Stimulated activated CD8-positive, alpha-beta memory T cell treated with anti-CD3 and anti-CD28 coated beads, Interleukin-4, amount 100 ng/mL, for 1 hour (primary cell): ENCODE measurements at places on chromosomes 6 and 20.
A peak's percentile ranks its signal among the peaks of the same experiment; 100 is the strongest.

- DNase-seq, result no peak
Measured at GRCh38 chr6:28944412-28944865, 20.7 kb upstream of the TRIM27 start.

GRCh38 chr6:159360306-159360705, 191.1 kb downstream of the FNDC1 start:
- DNase-seq, result no peak

DNA sequence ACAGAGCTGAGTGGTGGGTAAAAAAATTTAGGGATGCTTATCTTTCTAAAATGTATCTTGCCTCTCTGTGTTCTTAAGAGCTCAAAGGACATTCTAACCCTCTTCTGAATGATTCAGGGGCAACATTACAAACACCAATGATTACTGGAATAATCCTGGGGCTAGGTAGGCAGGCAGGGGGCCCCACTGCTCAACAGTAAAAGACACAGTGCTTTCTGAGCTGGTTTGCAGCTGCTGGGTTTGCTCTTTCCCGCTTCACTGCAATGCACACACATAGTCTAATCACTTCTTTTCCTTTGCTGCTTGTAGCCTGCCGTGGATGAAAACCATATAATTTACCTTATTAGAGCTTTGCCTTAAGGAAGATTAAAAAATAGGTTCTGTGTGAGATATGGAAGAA, 23.9 kb downstream of the CLDN20 start:
- DNase-seq, result no peak

- no peak for DNase-seq
Measured at GRCh38 chr6:106961801-106962200, 12.7 kb downstream of the CD24 start.

DNA sequence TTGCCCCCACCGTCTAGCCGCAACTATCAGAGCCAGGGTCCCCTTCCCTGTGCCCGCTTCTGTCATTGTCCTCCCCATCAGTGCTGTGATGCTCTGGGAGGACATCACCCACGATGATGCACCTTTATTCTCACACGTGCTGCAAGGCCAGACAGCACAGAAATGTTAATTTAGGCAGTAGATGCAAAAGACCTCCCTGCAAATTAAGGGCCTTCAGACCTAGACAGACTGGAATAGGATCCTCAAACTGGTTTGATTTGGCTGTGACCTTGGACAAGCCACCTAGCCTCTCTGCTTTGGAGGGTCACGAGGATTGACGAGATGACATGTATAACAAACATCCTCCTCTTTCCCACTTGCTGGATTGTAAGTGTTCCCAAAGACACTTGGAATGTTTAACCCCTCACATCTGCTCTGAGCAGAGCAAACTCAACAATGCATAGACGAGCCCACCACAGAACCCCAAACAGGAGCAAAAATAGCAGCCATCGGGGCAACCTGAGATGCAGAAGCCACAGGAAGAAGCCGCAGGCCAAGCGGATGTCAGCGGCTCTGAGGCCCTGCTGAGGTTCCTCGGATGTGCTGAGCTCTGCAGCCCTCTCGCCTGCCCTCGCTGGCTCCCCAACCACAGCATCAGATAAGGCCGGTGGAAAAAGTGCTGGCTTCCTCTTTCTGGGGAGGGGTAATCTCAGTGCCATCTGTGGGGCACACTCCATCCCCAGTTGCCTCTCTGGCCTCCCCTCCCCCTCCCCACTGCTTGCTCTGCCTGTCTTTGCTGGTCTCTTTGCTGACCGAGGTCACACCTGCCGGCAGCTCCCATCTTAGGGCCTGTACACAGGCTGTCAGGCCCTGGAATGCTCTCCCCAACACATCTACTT, 35.3 kb downstream of the TOX2 start:
- peak; percentile 31 for DNase-seq

- DNase-seq, result no peak
Measured at GRCh38 chr6:12049165-12049564, 37.1 kb downstream of the HIVEP1 start.

DNA sequence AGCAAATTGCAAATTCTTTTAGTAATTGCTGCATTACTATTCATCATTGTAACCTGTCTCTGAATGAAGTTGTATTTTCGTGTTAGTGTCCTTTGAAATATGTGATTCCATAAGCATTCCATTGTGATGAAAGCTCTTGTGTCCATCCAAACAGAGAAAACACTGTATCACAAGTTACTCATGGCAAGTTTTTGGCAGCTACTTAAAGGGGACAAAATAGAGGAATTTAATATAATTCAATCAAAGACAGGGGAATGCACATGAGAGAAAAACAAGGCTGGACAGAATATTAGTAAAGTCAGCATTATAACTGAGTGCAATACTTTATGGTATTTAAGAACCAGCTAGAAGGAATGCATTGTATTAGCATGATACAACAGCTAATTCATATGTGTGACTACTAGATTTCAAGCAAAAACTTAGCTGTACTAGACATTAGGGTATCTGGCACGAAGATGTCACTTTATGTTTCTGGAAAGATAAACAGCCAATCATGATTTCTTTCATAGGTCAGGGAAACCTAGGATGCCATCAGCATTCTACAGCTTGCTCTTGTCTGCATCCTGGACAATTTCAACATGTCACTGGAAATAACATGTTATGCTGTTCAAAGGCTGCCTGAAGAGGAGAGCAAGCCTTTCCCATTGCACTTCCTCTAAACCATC, 270.6 kb upstream of the MARCKS start:
- no peak for DNase-seq

- DNase-seq, result no peak
Measured at GRCh38 chr20:33165416-33166055, 2.4 kb upstream of the BPIFA2 start.

GRCh38 chr20:3312940-3313682, 74.1 kb upstream of the SLC4A11 start:
- no peak for DNase-seq

DNA sequence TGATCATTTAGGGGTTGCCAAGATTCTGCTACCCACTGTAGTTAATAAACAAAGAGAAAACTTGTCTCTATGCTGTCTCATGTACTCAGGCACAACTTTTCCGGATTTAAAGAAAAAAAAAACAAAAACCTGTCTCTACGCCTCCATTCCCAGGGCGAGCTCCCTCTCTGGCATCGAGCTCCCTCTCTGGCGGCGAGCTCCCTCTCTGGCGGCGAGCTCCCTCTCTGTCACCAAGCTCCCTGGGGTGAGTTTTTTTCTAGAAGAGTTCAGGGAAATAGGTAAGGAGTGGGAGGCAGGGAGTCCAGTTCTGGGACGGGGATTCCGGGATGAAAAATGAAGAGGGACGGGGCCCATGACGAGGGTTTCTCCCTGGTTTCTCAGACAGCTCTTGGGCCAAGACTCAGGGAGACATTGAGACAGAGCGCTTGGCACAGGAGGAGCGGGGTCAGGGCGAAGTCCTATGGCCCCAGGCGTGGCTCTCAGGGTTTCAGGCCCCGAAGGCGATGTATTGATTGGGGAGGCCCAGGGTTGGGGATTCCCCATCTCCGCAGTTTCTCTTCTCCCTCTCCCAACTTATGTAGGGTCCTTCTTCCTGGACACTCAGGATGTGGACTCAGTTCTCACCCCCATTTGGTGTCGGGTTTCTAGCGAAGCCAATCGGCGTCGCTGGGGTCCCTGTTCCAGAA, 16.5 kb upstream of the HLA-A start:
- DNase-seq, result no peak

- no peak for DNase-seq
Measured at GRCh38 chr20:939606-940005, 23.5 kb upstream of the ANGPT4 start.

GRCh38 chr20:43450841-43451799, 6.6 kb upstream of the SRSF6 start:
- DNase-seq, result no peak

GRCh38 chr6:89559487-89559886, 79.1 kb downstream of the LYRM2 start:
- no peak for DNase-seq

DNA sequence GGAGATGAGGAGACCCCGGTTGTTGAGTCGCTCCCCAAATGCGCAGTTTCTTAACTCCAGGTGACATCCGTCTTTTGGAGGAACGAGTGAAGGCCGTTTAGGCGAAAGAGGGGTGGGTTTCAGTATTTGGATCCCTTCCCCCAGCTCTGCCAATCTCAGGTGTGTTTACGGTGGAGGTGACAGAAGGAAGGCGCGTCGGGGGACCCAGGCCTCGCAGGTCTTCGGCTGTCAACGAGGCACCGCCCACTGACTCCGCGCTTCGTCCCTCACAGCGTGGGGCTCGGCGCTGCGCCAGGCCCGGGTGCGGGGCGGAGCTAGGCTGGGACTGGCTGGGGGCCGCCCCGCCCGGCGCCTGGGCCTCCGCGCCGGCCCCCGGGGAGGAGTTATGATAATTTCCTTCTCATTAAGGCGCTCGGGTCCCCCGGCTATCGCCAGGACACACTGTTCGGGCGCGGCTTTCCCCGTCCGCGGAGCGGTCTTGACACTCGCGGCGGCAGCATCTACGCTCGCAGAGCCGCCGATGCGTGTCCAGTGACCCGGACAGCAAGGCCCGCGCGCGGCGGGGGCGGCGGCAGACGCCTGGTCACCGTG, at the start of gene TFAP2C:
Gene TFAP2C (plus strand): TSS at position 434 of the 591 bp plus-strand sequence. CDS start 239 bp downstream, outside the sequence.
- DNase-seq, result no peak

DNA sequence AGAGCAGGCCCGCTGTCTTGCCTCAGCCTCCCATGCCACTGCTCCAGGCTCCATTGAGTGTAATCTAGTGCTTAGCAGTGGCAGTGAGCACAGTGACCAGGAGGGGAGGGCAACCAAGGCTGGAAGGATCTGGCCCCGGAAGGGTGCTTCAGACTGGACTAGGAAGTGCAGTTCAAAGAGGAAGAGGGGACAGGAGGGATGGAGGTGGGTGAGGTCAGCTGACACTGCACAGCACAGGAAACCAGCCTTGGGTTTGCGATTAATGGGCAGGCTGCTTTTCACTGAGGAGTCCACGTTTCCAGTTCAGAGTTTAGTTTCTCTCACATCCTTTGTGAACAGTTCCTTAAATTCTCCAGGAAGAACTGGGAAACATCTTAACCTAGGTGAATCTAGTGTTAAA, 46.9 kb downstream of the CDS2 start:
- no peak for DNase-seq

GRCh38 chr20:32984196-32984595, 20.0 kb downstream of the SUN5 start:
- no peak for DNase-seq

GRCh38 chr6:110327391-110327790, 30.8 kb downstream of the METTL24 start:
- DNase-seq, result no peak

- DNase-seq, result no peak
Measured at GRCh38 chr6:4870821-4871494, 94.8 kb downstream of the CDYL start.

DNA sequence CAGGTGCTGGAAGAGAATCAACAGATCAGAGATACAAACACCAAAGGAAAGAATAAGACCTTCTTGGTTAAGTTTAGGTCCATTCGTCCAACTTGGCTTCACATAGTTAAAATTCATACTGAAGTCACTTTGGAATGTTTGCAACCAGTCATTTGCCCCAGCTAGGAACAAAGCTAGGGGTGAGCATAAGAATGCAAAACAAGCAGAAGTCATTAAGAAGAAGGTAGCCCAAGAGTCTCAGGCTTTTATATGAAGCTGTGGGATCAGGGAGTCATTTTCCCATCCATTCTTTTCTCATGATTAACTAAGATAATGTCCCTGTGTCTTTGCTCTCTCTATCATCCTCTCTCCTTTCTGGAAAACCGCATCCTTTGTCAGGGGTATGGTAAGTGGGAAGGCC, 51.5 kb upstream of the TMEM170B start:
- no peak for DNase-seq

GRCh38 chr6:14633479-14633878, 515.9 kb downstream of the CD83 start:
- DNase-seq, result no peak

DNA sequence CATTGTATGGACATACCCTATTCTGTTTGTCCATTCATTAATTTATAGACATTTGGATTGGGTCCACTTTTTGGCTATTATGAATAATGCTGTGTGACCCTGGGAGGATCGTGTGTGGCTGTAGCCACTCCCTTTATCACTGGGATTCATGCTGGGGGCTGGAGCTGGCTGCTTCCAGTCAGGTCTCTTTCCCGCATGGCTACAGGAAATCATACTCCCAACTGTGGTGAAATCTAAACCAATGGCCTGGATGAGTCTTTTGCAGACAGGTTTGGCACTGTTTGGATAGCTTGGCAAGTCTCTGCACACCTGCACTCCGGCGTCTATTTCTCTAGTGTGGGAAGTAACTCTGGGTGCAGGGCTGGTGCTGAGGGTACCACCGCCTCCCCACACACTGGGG, 80.4 kb downstream of the RIN2 start:
- DNase-seq, result no peak

- no peak for DNase-seq
Measured at GRCh38 chr20:48393737-48394314, 434.0 kb downstream of the PREX1 start.

- DNase-seq, result no peak
Measured at GRCh38 chr20:14142964-14143627, 147.8 kb downstream of the MACROD2 start.

DNA sequence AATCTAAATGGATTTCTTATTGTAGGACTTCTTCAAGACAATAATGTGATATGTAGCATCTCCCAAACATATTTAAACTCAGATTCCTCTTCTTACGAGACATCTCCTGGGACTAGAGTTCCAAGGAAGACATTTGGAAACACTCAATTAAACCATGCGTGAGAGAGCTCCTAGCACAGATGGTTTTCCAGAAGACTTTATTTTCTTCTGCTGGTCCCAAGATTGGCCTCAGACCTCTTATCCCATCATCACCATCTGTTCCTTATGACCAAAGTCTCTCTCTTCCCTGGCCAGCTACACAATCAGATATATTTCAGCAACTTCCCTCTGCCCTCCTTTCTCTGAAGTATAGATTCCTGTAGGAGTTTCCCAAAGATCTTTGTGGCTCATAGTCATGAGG, 93.2 kb upstream of the JARID2 start:
- DNase-seq, result no peak

GRCh38 chr6:161074496-161075121, 83.0 kb downstream of the MAP3K4 start:
- no peak for DNase-seq

DNA sequence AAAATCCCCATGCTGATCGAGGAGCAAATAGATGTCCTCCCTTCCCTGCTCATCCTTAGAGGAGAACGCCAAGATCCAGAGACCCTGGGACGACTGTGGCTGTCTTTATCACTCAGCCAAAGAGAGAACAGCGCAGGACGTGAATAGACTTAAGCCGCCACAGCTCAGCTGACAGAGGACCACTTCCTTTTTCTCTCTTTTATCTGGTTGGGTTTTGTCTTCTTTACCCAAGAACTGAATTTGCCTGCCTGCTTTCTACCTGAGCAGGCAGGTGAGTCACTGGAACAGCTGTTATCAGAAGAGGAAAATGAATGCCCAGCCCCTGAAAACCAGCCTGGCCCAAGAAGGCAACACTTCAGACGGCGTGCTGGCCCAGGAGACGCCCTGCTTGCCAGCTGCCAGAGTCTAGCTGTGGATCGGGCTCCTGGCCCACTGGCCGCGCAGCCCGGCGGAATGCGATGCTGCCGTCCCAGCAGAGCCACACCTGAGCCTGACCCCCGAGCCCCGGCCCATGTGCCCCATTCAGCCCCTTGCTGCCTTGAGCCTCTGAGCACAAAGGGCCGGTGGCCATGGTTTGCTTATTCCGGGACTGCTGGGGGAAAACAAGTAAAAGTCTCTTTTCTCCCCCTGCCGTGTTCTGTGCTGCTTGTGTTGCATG, 82.1 kb downstream of the TCP11 start:
- DNase-seq, result no peak
